ENCODE measurements at places on chromosomes 11 and 22. TPM values are rescaled to one million over a fixed set of nuclear protein-coding genes. Genes with fewer than 3 reads are reported as not detected.

Gene NLRP6
- not detected for total RNA-seq

Gene SCO2
- 5.4 TPM for total RNA-seq

Gene KCTD14
- total RNA-seq = 0.45 TPM

Gene MYBPC3
- total RNA-seq = not detected

Gene POU2AF3
- total RNA-seq = 0.77 TPM

Gene SAA4
- total RNA-seq = not detected

Gene RAB38
- total RNA-seq = 1.7 TPM

Gene TECTA
- total RNA-seq = 0.52 TPM

Gene OR52I2
- total RNA-seq = not detected

Gene NOX4
- 0.19 TPM for total RNA-seq

Gene PATZ1
- total RNA-seq = 58.5 TPM

Gene LRRN4CL
- 0.37 TPM for total RNA-seq

Gene TNRC6B
- total RNA-seq = 52.2 TPM

Gene MOV10L1
- total RNA-seq = 0.33 TPM

Gene PANX3
- not detected for total RNA-seq

Gene BDNF
- 0.07 TPM for total RNA-seq

Gene LRRC4C
- 52.3 TPM for total RNA-seq

Gene TMPRSS4
- total RNA-seq = not detected

All from A673 (cell line).